ENCODE measurements at places on chromosomes 16 and 17.

GRCh38 chr17:73141411-73141810 lies 23.4 kb upstream of the SSTR2 start:
- DNase-seq, result no peak

GRCh38 chr16:21150375-21151001 lies at the start of gene DNAH3:
Gene DNAH3, minus strand, starts transcription at chr16:21150846. Its CDS starts 527 bp downstream, at chr16:21150319.
- DNase-seq, result no peak

DNA sequence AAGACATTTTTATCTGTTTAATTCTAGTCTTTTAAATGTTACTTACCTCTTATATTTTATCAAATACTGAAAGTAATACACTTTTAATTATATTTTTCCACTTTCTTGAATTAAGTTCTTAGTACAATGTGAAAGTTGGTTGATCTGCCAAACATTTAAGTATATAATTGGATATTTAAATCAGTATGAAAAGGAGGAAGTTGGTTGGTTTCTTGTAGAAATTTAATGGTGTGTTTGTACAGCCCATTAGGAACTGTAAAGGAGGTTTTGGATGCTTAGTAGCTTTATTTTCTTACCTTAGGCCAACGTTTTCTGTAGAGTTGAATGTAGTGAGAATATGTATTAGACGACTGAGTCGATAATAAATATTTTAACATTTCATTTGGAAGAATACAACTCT lies 5.4 kb downstream of the NFATC3 start:
- DNase-seq, result no peak

DNA sequence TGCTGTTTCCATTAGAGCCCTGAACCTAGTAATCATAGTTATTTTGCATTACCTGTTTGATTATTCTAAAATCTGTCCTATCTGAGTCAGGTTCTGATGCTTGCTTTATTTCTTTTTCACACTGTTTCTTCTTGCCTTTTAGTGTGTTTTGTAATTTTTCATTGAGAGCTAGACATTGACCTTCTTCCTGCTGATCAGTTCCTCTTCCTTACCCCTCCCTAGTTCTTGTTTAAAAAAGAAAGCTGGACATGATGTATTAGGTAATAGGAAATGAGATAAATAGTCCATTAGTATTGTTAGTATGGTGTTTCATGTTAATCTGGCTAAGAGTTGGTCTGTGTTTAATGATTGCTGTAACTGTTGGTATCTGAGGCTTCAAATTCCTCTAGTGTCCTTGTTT lies 13.4 kb downstream of the WWP2 start:
- DNase-seq, result no peak

GRCh38 chr16:72744076-72744793 lies 303.7 kb downstream of the ZFHX3 start:
- DNase-seq, result no peak

DNA sequence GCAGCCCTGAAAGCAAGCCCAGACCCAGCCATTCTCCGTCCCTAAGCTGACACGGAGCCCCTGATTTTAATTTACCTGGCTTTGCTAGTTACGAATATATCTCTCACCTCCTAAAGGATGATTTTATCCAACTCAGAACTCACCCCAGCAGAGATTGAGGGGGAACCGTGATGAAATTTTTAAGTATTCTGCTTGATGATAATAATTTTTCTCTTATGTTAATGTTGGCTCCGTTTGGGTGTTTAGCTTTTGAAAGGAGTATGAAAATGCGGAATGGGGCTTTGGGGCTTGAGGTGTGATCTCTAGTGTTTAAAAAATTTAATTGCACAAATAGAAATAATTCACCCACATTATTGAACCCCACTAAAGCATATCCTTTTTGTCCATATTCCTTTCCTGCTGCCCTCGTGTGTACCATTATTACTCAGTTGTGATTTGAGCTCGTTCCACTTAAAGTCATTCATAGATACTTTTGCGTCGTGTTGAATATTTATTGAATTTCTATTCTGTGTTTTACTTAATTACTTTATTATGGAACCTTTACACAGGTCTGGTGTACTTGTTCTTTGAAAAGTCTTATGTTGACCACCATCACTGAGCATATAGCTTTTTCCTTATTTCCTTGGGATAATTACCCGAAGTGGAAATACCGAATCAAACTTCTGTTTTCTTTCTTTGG lies 775 bp downstream of the PRPSAP2 start:
- no peak for DNase-seq

DNA sequence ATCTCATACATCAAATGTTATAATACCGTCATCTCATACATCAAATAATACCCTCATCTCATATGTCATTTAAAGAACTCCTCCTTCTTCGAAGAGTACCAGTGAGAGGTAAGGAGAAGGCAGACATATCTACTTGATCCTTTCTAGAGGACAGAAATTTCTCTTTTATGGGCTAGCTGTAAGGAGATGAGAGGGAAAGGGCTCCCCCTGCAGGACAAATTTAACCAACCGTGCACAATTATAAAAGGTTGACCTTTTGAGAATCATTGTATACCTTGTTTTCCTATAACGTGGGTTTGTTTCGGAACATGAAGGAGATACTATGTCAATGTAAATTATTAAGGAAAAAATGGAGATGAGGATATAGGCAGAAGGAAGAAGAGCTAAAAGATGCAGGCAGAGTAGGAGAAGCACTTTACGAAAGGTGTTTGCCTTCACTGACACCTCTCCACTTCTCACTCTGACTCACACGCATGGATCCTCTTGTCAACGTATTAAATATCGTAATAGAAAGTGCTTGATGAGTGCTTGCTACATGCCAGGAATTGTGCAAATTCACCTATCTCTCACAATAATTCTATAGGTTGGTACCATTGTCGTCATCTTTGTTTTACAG lies 465.9 kb upstream of the ERCC4 start:
- DNase-seq, result no peak

DNA sequence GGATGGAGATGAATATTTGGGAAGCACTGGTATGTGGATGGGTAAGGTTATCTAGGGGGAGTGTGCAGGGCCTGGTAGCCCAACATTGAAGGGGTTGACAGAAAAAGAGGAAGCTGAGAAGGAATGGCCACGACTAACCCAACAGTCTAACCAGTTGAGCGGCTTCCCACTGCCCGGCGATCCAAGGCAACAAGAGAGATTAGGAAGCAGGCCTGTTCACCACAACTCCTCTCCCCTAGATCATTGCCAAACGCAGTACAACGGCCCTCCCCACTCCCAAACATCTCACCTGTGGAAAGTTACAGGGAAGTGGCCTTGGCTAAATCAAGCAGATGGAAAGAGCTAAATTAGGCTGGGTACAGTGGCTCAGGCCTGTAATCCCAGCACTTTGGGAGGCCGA lies 11.2 kb upstream of the RANGRF start:
- DNase-seq, result no peak

DNA sequence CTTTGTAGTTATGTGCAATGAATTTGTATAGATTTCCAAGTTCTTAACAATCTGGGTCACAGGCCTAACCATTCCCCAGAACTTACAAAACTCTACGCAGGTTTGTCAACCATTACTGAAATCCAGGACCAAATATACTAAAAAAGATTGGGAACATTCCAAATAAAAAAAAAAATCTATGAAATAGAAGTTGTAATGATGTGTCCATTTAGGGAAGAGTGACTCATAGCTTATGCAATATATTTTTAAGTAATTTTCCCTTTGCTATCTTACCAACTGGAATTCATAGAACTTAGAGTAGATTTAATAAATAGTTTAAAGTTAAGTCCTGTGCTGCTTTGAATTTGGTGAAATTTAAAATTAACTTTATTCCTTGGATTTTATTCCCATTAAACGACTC lies 393.2 kb downstream of the PMP22 start:
- peak; percentile 31 for DNase-seq

DNA sequence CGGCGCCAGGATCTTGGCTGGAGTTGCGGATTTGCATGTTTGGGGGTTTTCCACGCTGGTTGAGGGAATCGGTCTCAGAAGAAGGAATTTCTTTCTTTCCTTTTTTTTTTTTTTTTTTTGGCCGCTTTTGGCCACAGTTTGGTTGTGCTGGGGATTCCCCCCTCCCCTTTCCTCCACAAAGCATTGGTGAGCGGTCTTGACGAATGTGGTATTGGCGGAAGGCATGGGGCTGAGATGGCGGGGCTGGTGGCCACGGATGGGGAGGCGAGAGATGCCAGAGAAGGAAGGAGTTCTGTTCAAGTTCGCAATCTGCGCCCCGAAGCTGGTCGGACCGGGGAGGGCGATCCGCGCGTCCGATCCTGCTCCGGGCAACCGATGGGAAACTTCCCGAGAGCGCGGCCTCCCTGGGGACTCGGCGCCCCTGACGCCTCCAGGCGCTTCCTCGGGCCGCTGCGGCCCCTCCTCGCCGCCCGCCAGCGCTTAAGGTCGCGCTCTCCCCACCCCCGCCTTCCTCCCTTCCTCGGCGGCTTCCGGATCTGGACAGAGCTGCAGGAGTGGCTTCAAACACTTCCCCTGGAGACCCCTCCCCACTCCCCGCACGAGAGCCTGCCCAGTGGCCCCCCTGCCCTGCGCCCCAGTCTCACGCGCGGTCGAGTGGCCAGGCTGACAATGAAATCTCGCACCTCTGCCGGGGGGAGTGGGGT lies 43.2 kb downstream of the RAI1 start:
- no peak for DNase-seq

GRCh38 chr17:43018932-43019331 lies 3.3 kb downstream of the VAT1 start:
- DNase-seq, result no peak

GRCh38 chr17:50128441-50129352 lies 1.3 kb downstream of the SAMD14 start:
- no peak for DNase-seq

GRCh38 chr16:19817122-19817521 lies 67.5 kb downstream of the GPRC5B start:
- no peak for DNase-seq

DNA sequence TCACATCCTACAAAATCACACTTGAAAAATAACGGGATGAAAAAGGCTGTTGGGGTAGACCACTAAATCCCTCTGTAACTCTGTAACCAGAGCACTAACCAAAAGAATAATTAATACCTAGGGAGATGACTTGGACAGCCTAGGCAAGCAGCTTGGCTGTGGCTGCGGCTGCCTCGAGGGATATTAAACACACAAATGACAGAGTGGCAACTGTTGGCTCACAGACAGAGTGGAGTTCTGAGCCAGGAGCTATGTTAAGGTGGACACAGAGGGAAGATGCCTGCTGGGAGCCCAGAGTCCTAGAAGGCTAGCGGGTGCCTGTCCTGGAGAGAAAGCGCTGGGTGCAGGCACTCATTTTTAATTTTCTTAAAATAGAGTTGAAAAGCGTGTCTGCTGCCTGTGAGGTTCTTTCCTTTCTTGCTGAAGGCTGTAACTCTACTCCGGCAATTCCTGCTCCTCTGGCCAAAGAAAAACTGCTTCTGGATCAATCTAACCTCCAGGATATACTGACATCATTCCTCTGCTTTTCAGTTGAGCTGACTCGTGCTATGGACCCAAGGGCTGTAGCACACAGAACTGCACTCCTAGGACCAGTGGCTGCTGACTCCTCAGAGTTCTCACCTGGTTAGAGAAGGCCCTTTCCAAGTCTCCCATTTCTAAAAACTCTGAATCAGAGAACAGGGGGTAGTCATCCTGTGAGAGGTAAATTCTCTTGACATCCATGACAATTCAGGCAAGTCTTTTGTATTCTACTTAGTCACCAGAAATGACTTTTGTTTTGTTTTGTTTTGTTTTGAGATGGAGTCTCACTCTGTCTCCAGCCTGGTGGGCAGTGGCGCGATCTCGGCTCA lies 147.9 kb downstream of the STX8 start:
- no peak for DNase-seq

DNA sequence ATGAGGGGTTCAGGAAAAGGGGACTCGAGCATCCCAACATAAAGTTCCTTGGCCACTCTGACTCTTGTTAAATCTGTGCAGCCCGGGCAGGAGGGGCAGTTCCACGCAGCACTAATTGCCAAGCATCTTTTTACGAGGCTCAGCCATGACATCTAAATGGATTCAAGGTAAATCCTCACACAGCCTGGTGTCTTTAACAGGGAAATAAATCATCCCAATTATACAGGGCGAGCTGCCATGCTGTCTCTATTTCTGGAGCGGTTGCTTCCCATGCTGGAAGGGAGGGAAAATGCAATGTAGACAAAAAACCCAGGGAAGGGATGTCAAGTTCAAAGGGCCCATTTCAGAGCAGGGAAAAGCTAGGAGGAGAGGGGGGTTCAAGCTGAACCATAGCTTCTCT lies 110.0 kb downstream of the GAS7 start:
- no peak for DNase-seq

GRCh38 chr16:51996516-51996915 lies 550.4 kb downstream of the TOX3 start:
- no peak for DNase-seq

- no peak for DNase-seq
These were observed 65.5 kb downstream of the PLD6 start for GRCh38 chr17:17140590-17140980.

GRCh38 chr16:82769845-82770244 lies 143.1 kb downstream of the CDH13 start:
- DNase-seq, result no peak

- peak; percentile 13 for DNase-seq
These were observed 601 bp downstream of the PHKB start for GRCh38 chr16:47461598-47462266.

- DNase-seq, result peak; percentile 73
These were observed 44.2 kb upstream of the CLEC18A start for GRCh38 chr16:69906838-69907401.

- peak; percentile 93 for DNase-seq
These were observed 2.5 kb downstream of the VASN start for GRCh38 chr16:4373909-4374742.

DNA sequence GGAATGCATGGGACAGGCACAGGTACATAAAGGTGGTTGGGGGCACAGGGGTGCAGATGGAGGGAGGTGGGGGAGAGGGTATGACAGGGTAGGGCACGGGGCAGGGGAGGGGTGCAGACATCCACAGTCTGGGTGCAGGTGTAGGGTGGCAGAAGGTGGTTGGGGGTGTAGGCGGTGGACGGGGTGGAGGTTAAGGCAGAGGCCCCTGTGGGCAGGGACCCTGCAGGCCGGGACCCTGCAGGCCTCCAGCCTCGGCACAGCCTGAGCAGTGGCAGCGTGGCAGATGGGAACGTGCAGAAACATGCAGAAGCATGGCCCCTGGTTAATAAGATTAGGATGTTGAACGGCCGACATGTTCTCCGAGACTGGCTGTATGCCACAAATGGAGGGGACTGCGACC lies 115.2 kb downstream of the RBFOX3 start:
- no peak for DNase-seq

DNA sequence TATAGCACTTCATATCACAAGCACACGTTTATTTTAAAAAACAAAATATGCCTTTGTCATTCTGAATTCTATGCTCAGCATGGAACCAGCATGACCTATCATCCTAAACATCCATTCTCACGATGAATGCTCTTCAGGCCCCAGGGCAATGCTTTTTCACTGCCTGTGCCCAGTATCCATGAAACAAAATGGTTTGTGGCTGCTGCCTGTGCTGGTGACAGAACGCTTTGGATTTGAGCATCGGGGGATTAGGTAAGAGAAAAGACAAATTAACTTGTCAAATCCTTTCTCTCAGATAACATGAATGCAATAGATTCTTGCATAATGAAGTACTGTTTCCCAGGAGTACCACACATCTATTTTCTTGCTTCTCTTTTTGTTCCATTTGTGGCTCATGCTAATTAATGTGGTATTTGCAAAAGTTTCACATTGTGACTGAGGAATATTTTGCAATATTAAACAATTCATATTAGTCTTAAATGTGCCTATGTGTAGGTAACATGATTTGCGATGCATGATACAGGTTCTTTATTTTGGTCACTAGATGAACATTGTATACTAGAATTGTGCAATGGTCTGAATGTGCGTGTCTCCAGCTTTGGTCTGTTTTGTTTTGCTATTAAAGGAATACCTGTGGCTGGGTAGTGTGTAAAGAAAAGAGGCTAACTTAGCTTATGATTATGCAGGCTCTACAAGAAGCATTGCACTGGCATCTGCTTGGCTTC lies 25.8 kb upstream of the SRSF1 start:
- no peak for DNase-seq

All from skeletal muscle cell (primary cell).